Pancreas (tissue), 10 donors: ENCODE measurements at places on chromosomes 6 and 20. TPM values are rescaled to one million over a fixed set of nuclear protein-coding genes. Genes with fewer than 3 reads are reported as not detected.

GRCh38 chr6:153553627-153554026 lies 422.5 kb upstream of the RGS17 start:
- H3K36me3 ChIP-seq, result no peaks in the 10 kb centered on the region
- DNase-seq, result no peak
- no peak overlapping the region for H3K4me3 ChIP-seq
- no peaks in the 10 kb centered on the region for H3K27me3 ChIP-seq

GRCh38 chr20:59835448-59836395 lies 97.7 kb downstream of the SYCP2 start:
- no peak overlapping the region for H3K4me3 ChIP-seq
- H3K27me3 ChIP-seq, result no peaks in the 10 kb centered on the region
- no peaks in the 10 kb centered on the region for H3K4me1 ChIP-seq
- no peaks in the 10 kb centered on the region for H3K36me3 ChIP-seq
- H3K27ac ChIP-seq, result no peak overlapping the region

GRCh38 chr6:91449539-91449938 lies 862.7 kb upstream of the MAP3K7 start:
- no peaks in the 10 kb centered on the region for H3K36me3 ChIP-seq
- no peak overlapping the region for H3K4me3 ChIP-seq
- no peaks in the 10 kb centered on the region for H3K27me3 ChIP-seq

Gene ADGRF4
- polyA plus RNA-seq, result not detected

Gene VSTM2L
- polyA plus RNA-seq, result 10.1 TPM
